ENCODE measurements at places on chromosomes 11 and 22.
A peak's percentile ranks its signal among the peaks of the same experiment; 100 is the strongest.

- DNase-seq = no peak
Observed at GRCh38 chr22:32421484-32421883, 9.4 kb upstream of the RTCB start.

DNA sequence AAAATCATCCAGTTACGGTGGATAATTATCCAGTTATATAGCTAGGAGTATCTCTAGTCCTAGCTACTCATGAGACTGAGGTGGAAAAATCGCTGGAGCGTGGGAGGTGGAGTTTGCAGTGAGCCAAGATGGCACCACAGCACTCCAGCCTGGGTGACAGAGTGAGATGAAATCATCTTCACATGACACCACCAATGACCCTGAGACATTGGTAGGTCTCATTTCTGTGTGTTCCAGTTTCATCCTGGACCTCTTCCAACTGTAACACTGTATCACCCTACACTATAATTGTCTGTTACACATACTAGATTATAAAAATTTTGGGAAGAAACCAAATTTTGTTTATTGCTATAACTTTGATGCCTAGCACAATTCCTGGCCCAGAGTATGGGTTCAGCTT lies 446.8 kb downstream of the TMEM135 start:
- DNase-seq = no peak

DNA sequence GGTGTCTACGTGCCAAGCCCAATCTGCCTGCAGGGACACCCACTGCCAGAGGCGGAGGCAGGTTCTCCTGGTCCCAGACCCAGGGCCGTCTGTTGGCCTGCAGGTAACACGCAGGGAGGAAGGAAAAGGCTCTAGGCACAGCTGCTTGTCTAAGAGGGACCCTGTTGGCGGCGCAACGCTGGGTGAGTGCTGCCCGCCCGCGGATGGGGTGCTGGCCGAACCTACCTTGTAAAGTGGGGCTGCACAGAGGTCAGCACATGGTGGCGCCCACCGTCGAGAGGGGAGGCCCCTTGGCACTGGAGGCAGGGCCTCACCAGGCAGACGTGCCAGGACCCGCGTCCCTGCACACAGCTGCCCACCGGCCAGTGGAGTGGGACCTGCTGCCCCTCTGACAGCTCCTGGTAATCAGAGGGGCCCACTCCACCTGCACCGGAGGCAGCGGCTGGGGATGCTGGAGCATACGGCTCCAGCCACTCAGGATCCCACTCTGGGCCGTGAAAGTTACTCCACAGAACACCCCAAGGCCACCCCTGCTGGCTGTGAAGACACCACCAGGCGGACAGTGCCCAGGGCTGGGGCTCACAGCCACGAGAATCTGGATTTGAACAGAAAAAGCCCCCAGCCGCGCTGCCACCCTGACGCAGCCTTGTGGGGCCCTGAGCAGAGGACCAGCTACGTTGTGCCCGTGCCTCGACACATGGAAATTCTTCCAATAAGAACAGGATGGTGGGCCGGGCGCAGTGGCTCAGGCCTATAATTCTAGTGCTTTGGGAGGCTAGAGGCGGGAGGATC lies 24.0 kb downstream of the TBX1 start:
- DNase-seq = no peak

DNA sequence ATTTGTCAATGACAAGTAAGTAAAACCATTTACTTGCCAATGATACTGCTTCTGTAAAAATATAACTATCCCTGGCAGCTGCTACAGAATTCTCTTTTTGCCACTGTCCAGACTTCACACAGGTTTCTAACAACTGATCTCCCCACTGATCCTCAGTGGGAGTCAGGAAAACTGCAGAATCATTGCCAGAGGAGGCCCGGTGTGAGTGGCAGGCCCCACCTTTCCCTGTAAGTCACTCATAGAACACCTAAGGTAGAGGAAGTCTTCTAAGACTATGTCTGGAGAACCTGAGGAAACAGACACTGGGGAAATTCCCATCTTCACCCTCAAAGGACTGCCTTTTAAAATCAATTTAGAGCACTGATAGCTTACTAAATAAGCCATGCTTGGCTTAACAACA lies 66.3 kb downstream of the ZC3H12C start:
- DNase-seq = no peak

DNA sequence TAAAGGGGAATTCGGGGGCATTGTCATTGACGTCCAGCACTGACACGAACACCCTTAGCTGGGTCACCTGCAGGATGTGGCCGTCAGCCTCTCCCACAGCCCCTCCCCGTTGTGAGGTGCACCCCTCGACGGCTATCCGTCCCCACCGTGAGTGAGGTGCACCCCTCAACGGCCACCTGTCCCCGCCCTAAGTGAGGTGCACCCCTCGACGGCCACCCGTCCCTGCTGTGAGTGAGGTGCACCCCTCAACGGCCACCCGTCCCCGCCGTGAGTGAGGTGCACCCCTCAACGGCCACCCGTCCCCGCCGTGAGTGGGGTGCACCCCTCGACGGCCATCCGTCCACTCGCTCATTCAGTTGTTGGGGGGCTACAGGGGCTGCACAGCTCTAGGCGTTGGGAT lies 2.9 kb downstream of the CDHR5 start:
- no peak for DNase-seq

- DNase-seq = no peak
Observed at GRCh38 chr11:126899961-126900748, 100.4 kb downstream of the KIRREL3 start.

GRCh38 chr11:10291801-10292638 lies 2.0 kb downstream of the SBF2 start:
- no peak for DNase-seq

GRCh38 chr11:1522081-1522424 lies 35.5 kb upstream of the MOB2 start:
- DNase-seq = no peak

DNA sequence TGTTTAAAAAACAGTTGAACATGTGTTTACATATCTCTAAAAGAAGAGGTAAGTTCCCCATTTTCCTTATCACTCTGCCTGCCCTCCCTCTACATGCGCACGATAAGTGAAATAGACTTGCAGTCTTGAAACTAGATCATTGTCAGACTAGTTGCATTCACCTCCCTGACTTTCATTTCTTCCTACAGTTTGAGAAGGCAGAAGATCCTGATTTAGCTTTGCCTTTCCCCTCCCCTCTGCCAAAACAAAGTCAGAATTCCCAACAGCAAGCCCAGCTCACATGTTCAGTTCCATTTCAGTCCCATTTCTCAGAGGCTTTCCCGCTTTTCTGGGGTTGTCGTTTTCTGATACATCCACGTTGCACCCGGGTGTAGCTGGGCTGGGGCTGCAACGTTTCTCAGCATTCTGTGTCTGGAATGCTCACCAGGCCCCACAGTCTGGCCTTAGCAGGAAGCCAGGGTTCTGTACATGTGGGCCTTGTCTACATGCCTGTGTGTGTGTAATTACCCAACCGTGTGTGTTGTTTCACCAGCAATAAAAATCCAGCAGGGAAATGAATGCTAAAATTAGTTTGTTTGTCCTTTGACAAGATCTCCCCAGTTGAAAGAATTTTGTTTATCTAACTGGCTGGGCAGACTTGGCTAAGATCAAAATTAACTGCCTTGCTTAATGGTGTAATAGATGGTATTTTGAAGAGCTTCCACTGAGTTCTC lies 179.2 kb downstream of the DBX1 start:
- no peak for DNase-seq

GRCh38 chr11:126624506-126624905 lies 269.0 kb downstream of the ST3GAL4 start:
- DNase-seq = no peak

GRCh38 chr11:48043111-48043990 lies 63.0 kb downstream of the PTPRJ start:
- peak; percentile 38 for DNase-seq

DNA sequence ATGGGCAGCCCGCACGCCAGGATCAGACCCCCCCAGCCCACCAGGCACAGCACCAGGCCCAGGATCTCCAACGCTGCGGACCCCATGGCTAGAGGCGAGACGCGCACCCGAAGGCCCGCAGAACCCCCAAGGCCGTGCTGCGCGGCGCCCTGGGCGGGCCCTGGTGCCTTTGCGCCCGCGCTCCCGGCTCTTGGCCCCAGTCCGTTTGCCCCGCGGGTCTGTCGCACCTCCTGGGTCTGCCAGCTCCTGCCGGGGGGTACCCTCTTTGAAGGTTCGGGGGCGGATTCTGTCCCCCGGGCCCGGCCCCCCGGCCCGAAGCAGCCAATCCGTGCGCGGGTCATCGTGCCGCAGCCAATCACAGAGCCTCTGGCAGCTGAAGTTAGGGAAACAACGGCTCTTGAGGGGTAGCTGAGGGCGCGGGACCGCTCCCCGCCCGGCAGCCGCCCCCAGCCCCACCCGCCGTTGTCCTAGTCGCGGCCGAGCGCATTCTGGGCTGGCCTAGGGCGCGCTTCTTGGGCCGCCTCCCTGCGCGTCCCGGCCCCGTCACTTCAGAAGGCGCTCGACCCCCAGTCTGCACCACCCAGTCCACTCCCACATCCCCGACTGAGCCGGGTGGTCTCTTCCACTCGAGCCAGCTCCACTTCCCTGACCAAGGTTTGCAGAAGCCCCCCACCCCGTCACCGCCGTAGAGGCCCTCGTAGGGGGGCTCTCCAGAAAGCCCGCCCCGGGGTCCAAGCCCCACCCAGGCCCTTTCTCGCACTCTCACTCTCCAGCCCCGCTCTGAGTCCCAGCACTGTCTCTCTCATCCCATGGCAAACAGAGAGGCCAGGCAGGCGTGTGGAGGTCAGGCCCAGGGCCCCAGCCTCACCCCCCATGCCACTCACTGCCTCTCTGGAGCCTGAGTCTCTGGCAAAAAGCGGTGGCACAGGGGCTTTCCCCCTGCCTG lies at the start of gene CLDN5:
CLDN5 (minus strand) TSS at position 241 of the 946 bp plus-strand sequence; CDS start at position 86, 155 bp downstream.
- DNase-seq = no peak
